ENCODE measurements at places on chromosomes 4 and X. TPM values are rescaled to one million over a fixed set of nuclear protein-coding genes. Genes with fewer than 3 reads are reported as not detected.

Gene CXorf49
- 2.2 TPM for total RNA-seq

GRCh38 chr4:171668403-171668802 is 144.8 kb upstream of the GALNTL6 start:
- no peaks in the 10 kb centered on the region for H3K4me1 ChIP-seq
- DNase-seq: no peak
- H3K27me3 ChIP-seq: no peaks in the 10 kb centered on the region
- H3K36me3 ChIP-seq: no peaks in the 10 kb centered on the region

Gene ZNF732
- 0.42 TPM for total RNA-seq

GRCh38 chr4:67593741-67594175 is 35.2 kb downstream of the STAP1 start:
- no peaks in the 10 kb centered on the region for H3K4me1 ChIP-seq
- no peaks in the 10 kb centered on the region for H3K36me3 ChIP-seq
- no peak overlapping the region for H3K4me3 ChIP-seq
- no peaks in the 10 kb centered on the region for H3K27me3 ChIP-seq
- H3K27ac ChIP-seq: no peak overlapping the region

DNA sequence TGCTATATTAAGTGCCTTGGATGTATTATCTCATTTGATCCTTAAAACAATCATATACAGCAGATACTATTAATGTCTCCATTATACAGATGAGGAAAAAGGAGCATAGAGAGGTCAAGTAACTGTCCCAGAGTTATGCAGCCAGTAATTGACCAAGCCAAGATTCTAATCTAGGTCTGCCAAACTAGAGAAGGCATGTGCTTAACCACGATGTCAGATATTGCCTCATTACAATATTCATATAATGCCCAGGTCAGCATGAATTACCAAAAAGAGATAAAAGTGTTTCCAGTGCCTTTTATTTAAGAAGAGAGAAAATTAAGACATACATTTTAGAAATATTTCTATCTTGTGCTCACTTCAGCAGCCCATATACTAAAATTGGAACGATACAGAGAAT is 7.1 kb downstream of the ARHGEF6 start:
- H3K27ac ChIP-seq: no peak overlapping the region
- peaks cover 5% of the 10 kb centered on the region for H3K4me1 ChIP-seq
- no peak for DNase-seq
- H3K27me3 ChIP-seq: no peaks in the 10 kb centered on the region
- no peak overlapping the region for H3K4me3 ChIP-seq

- H3K36me3 ChIP-seq: peaks cover 21% of the 10 kb centered on the region
- H3K27me3 ChIP-seq: no peaks in the 10 kb centered on the region
- H3K27ac ChIP-seq: peak overlapping the region; percentile 82
- peak overlapping the region; percentile 93 for H3K4me3 ChIP-seq
Observed at GRCh38 chr4:184649971-184650855, 675 bp downstream of the PRIMPOL start.

DNA sequence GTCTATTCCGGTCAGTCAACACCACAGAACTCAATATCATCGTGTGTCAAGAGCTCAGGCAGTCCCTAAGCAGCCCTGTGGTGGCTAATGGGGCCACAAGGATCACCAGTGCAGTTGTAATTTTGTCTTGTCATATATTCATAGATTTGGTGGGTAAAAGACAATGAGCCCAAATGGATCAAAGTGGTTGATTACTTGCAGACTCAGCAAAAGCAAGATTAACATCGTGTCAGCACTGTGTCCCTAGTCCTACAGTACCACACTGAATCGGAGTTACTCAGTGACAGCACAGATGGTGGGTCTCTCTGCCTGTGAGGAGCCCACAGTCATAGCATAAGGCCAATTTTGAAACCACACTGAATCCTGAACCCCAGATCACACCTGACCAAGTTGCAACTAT is 8.7 kb downstream of the XAGE5 start:
- H3K27ac ChIP-seq: no peak overlapping the region
- no peak overlapping the region for H3K4me3 ChIP-seq
- H3K4me1 ChIP-seq: no peaks in the 10 kb centered on the region
- no peak for DNase-seq
- H3K27me3 ChIP-seq: no peaks in the 10 kb centered on the region
- no peaks in the 10 kb centered on the region for H3K36me3 ChIP-seq

DNA sequence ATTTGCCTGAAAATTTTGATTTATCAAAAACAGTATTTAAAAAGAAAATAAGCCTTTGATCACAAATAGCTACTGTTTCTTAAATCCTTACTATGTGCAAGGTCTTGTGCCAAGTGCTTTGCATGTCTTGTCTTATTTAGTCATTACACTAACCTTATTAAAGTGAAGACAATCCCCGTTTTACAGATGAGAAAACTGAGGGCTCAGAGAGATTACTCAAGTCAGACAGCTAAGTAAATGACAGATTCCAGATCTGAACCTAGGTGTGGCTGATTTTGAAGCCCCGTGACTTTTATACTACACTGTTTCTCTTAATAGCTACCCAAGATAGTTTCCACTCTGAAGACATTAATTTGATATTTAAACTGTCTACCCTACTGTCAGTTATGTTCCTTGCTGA is 38.2 kb downstream of the AFF2 start:
- no peaks in the 10 kb centered on the region for H3K36me3 ChIP-seq
- no peaks in the 10 kb centered on the region for H3K4me1 ChIP-seq
- H3K4me3 ChIP-seq: no peak overlapping the region

GRCh38 chr4:157854819-157855218 is 318.0 kb downstream of the GASK1B start:
- no peak overlapping the region for H3K27ac ChIP-seq
- no peak overlapping the region for H3K4me3 ChIP-seq
- H3K4me1 ChIP-seq: no peaks in the 10 kb centered on the region
- DNase-seq: no peak

Gene DGKK
- under 0.01 TPM for total RNA-seq

Gene CT45A10
- not detected for total RNA-seq

GRCh38 chr4:19831644-19832285 is 419.9 kb upstream of the SLIT2 start:
- H3K27ac ChIP-seq: no peak overlapping the region
- no peaks in the 10 kb centered on the region for H3K27me3 ChIP-seq
- no peak overlapping the region for H3K4me3 ChIP-seq
- H3K36me3 ChIP-seq: no peaks in the 10 kb centered on the region
- H3K4me1 ChIP-seq: no peaks in the 10 kb centered on the region

DNA sequence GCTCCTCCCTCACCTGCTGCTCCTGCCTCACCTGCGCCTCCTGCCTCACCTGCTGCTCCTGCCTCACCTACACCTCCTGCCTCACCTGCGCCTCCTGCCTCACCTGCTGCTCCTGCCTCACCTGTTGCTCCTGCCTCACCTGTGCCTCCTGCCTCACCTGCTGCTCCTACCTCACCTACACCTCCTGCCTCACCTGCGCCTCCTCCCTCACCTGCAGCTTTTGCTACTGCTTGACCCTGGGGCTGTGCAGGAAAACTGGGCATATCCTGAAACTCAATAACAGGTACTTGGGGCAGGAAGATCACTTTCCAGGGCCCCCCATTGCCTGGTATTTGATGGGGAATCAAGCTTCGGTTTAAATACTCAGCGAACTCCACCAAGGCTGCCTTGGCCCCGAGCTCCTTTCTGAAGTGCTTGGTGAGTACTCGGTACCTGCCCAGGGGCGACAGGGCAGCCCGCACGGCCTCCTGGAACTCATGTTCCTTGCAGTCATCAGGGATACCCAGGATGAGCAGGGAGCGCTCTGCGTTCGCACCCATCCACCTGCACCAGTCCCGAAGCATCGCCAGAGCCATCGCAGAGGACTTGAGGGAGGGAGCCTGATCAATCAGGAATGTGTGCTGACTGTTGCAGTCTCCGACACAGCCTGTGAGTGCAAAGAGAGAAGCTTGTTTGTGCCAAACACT is 2.7 kb downstream of the PNMA6E start:
- DNase-seq: no peak
- H3K4me3 ChIP-seq: no peak overlapping the region
- no peak overlapping the region for H3K27ac ChIP-seq
- H3K4me1 ChIP-seq: no peaks in the 10 kb centered on the region
- no peaks in the 10 kb centered on the region for H3K27me3 ChIP-seq

GRCh38 chr4:109921384-109921808 is 8.7 kb downstream of the EGF start:
- H3K4me1 ChIP-seq: no peaks in the 10 kb centered on the region
- H3K4me3 ChIP-seq: no peak overlapping the region
- no peaks in the 10 kb centered on the region for H3K36me3 ChIP-seq

GRCh38 chr4:184664445-184665210 is 15.1 kb downstream of the PRIMPOL start:
- no peaks in the 10 kb centered on the region for H3K27me3 ChIP-seq
- H3K4me1 ChIP-seq: no peaks in the 10 kb centered on the region
- peaks cover 12% of the 10 kb centered on the region for H3K36me3 ChIP-seq
- no peak overlapping the region for H3K4me3 ChIP-seq
- DNase-seq: no peak

Gene ADH1C
- total RNA-seq: 0.33 TPM

GRCh38 chrX:130848763-130849162 is 54.2 kb downstream of the ENOX2 start:
- DNase-seq: no peak
- no peaks in the 10 kb centered on the region for H3K4me1 ChIP-seq
- no peaks in the 10 kb centered on the region for H3K27me3 ChIP-seq
- H3K27ac ChIP-seq: no peak overlapping the region

DNA sequence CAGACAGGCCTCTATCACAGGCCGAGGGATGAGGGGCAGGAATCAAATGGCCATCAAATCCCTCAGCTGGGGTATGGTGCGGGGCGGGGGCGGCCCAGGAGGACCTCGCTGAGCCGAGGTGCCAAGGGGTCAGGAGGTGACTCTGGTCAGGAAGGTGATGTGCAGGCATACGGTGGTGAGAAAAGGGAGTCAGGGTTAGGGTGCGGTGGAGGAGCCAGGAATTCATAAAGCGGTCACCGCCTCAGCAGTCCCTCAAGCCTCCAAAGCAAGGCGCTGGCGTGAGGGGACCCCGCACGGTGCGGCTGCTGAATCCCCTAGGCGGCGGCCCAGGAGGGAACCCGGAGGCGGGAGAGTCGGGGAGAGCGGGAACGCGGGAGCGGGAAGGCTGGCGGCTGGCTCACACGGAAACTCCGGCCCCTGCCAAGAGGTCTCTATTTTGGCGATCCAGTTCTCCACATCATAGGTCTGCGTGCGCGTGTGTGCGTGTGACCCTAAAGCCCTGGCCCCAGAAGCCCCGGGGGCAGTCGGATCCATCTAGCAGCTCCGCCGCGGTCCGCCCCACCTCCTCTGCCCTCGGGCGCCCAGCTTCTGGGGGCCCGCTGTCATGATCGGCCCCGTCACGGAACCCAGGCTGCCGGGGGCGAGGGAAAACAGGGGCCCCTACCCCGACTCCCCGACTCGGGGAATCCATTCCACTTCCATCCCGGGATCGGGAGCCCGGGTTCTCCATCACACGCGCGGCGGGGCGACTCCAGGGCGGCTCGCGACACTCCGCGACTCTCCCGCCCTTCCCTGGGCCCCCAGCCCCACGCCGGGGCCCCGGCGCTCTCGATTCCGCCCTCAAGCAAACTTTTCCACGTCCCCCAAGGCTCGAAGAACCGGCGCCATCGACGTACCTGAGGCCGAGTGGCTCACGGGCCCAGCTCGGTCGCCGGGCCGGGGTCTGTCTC is 593 bp downstream of the ELF4 start:
- peaks cover 13% of the 10 kb centered on the region for H3K27me3 ChIP-seq
- DNase-seq: no peak
- peak overlapping the region; percentile 67 for H3K4me3 ChIP-seq
- H3K36me3 ChIP-seq: no peaks in the 10 kb centered on the region
- peak overlapping the region; percentile 70 for H3K27ac ChIP-seq

DNA sequence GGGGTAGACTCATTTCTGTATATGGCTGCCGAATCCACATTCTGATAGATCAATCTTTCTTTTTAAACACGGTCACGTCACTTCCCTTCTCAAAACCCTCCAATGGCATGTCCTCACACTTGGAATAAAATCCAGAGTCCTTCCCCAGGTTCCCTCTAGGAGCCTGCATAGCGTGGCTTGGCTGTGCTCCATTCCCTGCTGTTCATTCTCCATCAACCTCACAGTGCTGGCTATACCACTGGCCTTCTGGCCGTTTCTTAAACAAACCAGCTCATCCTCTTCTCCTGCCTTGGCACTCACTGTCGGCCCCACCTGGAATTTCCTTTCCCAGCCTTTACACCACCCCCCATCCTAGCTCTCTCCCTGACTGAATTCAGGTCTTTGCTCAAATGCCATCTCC is 77.1 kb downstream of the RBM47 start:
- H3K4me1 ChIP-seq: no peaks in the 10 kb centered on the region
- H3K4me3 ChIP-seq: no peak overlapping the region
- DNase-seq: no peak
- no peaks in the 10 kb centered on the region for H3K36me3 ChIP-seq
- no peak overlapping the region for H3K27ac ChIP-seq

Gene PNMA5
- total RNA-seq: not detected

- no peaks in the 10 kb centered on the region for H3K36me3 ChIP-seq
- peaks cover 9% of the 10 kb centered on the region for H3K4me1 ChIP-seq
- no peaks in the 10 kb centered on the region for H3K27me3 ChIP-seq
- H3K27ac ChIP-seq: peak overlapping the region; percentile 62
- H3K4me3 ChIP-seq: no peak overlapping the region
- DNase-seq: peak; percentile 80
Observed at GRCh38 chr4:113682730-113683537, 78.6 kb downstream of the CAMK2D start.

DNA sequence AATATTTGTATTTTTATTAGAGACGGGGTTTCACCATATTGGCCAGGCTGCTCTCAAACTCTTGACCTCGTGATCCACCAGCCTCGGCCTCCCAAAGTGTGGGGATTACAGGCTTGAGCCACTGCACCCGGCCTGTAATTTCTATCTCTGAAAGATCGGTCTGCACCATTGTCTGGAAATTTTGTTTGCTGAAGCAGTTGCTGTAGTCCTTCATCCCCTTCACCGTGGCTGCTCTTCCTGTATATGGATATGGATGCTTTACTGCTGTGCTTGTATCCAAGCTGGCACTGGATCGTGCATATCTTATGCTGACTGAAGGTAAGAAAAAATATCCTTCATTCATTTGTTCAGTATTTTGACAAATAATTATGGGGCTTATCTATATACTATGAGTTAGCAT is 338.4 kb upstream of the GNPDA2 start:
- H3K4me3 ChIP-seq: no peak overlapping the region
- H3K36me3 ChIP-seq: no peaks in the 10 kb centered on the region
- H3K4me1 ChIP-seq: no peaks in the 10 kb centered on the region
- DNase-seq: no peak
- no peak overlapping the region for H3K27ac ChIP-seq
- H3K27me3 ChIP-seq: no peaks in the 10 kb centered on the region

DNA sequence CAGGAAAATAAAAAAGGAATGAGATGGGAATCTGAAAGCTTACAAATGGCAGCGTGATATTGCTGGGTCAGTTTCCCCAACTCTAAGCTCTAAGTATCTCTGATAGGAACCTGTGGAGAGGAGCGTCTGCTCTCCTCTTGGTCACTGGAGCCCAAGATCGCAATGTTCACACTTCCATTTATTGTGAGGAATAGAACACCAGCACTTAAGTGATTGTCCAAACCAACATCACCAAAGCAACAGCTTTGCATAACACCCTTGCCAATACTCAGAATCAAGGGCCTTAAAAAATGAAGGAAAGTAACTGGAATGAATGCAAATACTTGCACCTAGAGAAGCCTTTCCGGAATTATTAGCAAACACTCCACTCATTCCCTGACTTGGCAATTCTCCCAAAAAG is 46.8 kb upstream of the ATXN3L start:
- no peaks in the 10 kb centered on the region for H3K4me1 ChIP-seq
- H3K4me3 ChIP-seq: no peak overlapping the region
- DNase-seq: no peak
- no peaks in the 10 kb centered on the region for H3K27me3 ChIP-seq
- H3K27ac ChIP-seq: no peak overlapping the region

GRCh38 chrX:49919617-49920016 is 2.8 kb upstream of the CLCN5 start:
- H3K4me1 ChIP-seq: no peaks in the 10 kb centered on the region
- H3K27ac ChIP-seq: no peak overlapping the region

GRCh38 chrX:114675365-114675764 is 91.5 kb downstream of the HTR2C start:
- no peak overlapping the region for H3K27ac ChIP-seq
- no peaks in the 10 kb centered on the region for H3K4me1 ChIP-seq
- no peak overlapping the region for H3K4me3 ChIP-seq
- DNase-seq: no peak
- no peaks in the 10 kb centered on the region for H3K36me3 ChIP-seq

Data from thymus (tissue), 14 donors.